Activated CD4-positive, CD25-positive, alpha-beta regulatory T cell treated with anti-CD3 and anti-CD28 coated beads, Interleukin-2, amount 50 U/mL, for 72 hours (primary cell): ENCODE measurements at places on chromosomes 11 and 22.

DNA sequence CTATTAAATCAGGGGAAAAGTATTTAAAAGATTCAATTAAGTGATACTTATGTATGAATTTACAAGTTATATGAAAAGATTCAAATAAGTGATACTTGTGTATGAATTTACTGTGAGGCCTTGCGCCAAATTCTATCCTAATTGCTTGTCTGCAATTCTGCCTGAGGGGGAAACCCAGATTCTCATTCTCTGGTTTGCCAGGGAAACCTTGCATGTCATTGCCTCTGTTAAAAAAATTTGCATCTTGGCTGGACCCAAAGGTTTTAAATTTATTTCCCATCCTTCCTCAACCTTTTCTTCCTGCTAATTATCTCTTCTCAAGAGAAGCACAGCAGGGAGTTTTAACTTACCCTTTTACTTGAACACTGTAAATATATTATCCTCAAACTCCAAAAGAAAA, 13.8 kb downstream of the OLFML1 start:
- DNase-seq: no peak

DNA sequence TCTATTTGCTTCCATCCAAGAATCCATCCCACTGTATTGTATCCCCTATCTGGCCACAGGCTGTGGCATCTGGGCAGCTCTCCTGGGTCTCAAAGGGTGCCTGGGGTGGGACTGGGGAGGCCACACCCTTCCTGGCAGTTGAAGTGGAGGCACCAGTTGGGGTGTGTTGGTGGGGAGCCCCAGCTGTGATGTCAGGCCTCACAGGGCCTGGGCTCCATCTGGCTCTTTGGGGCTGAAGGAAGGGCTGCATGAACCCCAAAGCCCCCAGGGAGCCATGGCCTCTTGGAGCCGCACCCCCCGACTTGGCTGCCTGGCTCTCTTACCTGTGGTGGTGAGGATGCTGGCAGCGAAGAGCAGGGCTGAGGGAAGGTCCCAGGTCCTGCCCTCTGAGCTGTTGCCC, 469 bp downstream of the KCNK7 start:
- DNase-seq: no peak

GRCh38 chr11:112977755-112978154, 16.5 kb downstream of the NCAM1 start:
- no peak for DNase-seq

- DNase-seq: no peak
Observed at GRCh38 chr11:36037031-36037430, 93.2 kb downstream of the LDLRAD3 start.

GRCh38 chr11:65295001-65295400, 19.7 kb upstream of the CDC42EP2 start:
- DNase-seq: no peak

- no peak for DNase-seq
Observed at GRCh38 chr22:23266780-23267179, 86.5 kb downstream of the BCR start.

DNA sequence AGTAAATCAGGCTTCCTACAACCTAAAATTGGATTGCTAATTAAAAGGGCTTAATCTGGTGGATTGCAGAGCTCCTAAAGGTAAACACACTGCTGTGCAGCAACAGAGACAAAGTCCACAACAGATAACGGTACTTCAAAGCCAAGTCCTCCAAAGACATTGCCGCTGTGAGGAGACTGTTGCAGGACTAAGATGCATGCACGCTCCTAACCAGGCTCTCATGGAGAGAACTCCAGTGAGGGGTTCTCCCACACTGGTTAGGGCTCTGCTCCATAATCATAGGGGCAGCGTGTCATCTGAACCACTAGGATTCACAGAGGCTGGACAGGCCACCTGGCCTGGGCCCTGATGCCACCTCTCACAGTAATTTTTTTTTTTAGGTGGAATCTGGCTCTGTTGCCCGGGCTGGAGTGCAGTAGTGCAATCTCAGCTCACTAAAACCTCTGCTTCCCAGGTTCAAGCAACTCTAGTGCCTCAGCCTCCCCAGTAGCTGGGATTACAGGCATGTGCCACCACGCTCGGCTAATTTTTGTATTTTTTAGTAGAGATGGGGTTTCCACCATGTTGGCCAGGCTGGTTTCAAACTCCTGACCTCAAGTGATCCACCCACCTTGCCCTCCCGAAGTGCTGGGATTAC, 56.9 kb upstream of the ARFGAP3 start:
- no peak for DNase-seq

- DNase-seq: no peak
Observed at GRCh38 chr11:132293586-132293985, 923.2 kb downstream of the NTM start.

DNA sequence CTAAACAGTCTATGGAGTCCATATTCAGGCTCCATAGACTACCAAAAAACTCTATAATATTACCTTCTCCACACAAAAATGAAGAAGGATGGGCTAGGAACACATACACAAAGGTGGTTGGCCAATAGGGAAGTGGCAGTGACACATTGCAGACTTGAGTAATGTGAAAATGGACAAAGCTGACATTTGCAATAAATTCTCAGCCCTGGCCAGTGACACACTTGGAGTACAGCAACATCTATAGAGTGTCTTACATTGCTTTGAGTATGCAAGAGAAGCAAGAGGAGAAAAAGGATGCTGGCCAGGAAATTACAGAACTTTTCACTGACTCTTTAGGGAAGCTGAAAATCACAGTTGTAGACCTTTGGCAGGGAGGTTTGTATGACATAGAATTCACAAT, 7.3 kb upstream of the OR52W1 start:
- no peak for DNase-seq

- no peak for DNase-seq
Observed at GRCh38 chr11:115705200-115705599, 201.0 kb upstream of the CADM1 start.

- DNase-seq: no peak
Observed at GRCh38 chr11:100592619-100593260, 94.3 kb upstream of the ARHGAP42 start.

DNA sequence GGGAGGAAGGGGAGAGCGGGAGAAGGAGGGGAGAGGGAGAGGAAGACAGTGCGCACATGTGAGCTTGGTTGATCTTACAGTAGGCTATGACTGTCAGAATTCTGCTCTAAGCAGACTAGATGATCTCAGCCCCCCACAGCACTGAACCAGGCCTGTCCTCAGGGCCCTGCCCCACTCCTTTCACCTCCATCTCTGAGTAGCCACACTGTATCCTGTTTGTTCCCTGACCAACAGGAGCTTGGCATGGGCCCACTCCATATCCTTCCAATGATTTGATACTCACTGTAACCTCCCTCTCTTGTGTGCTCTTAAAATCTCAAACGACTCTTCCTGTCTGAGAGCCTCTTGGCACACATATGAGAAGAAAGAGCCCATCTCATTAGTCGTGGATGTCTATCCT, 86.1 kb upstream of the PARVA start:
- no peak for DNase-seq

- no peak for DNase-seq
Observed at GRCh38 chr11:69771466-69771865, 3.7 kb downstream of the FGF4 start.

- no peak for DNase-seq
Observed at GRCh38 chr22:45608763-45609180, 62.9 kb upstream of the ATXN10 start.

GRCh38 chr11:126344141-126345080, 11.1 kb upstream of the ST3GAL4 start:
- no peak for DNase-seq

DNA sequence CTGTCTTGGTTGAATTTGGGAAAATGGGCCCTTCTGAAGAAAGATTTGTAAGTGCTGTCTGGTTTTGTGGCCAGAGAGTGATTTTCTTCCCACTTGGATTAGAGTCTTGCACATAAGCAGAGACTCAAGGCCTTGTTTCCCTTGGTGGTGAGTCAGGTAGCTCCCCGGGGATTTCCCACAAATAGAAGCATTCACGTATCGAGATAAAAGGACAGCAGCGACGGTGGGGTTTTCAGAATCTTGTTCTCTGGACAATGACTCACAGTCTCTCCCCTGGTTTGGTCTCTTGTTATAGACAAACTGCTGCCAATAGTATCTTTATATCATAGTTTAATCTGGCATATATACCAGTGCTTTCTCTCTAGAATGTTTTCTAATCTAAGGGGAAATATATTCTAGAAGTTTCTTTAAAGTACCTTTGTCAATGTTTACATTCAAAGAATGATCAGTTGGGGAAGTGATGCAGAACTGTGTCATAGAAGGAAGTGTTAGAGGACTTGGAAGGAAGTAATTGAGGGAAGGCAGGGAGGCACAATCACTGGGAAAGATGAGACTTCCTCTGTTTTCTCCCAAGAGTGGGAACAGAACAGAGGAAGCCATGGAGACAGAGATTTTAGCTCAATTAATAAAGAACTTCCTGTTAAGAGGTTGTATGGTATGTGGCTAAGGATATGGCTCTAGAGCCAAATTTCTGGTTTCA, 18.1 kb downstream of the POLA2 start:
- DNase-seq: peak; percentile 43

DNA sequence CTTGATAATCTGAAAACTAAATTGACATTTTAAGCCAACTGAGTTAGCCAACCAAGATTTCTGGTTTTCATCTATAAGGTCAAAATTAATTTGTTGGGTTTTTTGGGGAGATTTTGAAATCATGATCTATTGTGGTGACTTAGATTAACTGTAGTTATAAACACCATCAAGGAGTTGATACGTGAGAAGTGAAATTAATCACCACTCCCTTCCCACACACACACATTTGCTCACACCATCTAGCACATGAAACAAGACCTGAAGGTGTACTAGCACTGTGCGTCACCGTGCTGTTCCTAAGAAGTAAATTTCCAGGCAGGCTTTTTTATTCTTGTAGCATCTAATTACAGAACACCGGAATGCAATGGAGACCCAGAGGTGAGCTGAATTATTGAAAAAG, 2.1 kb downstream of the OR5B21 start:
- DNase-seq: no peak

- no peak for DNase-seq
Observed at GRCh38 chr11:38867338-38867737, 2269.3 kb upstream of the RAG2 start.
